Activated naive CD4-positive, alpha-beta T cell treated with anti-CD3 and anti-CD28 coated beads for 36 hours (primary cell): ENCODE measurements at places on chromosomes 2 and 18. TPM values are rescaled to one million over a fixed set of nuclear protein-coding genes. Genes with fewer than 3 reads are reported as not detected.

The FSIP2 gene
- total RNA-seq: not detected

- no peaks in the 10 kb centered on the region for H3K27me3 ChIP-seq
- H3K36me3 ChIP-seq: peaks cover 4% of the 10 kb centered on the region
- H3K27ac ChIP-seq: no peak overlapping the region
- peaks cover 29% of the 10 kb centered on the region for H3K4me1 ChIP-seq
- H3K4me3 ChIP-seq: no peak overlapping the region
- DNase-seq: no peak
Measured at GRCh38 chr2:39516347-39517101, 79.4 kb upstream of the MAP4K3 start.

- H3K36me3 ChIP-seq: no peaks in the 10 kb centered on the region
- H3K4me3 ChIP-seq: no peak overlapping the region
- H3K27me3 ChIP-seq: no peaks in the 10 kb centered on the region
- no peak overlapping the region for H3K27ac ChIP-seq
Measured at GRCh38 chr2:12618576-12618975, 98.2 kb upstream of the TRIB2 start.

- no peak overlapping the region for H3K27ac ChIP-seq
- H3K4me3 ChIP-seq: no peak overlapping the region
- H3K4me1 ChIP-seq: no peaks in the 10 kb centered on the region
- H3K27me3 ChIP-seq: no peaks in the 10 kb centered on the region
Measured at GRCh38 chr2:170997893-170998597, 69.0 kb downstream of the GORASP2 start.

GRCh38 chr2:27795868-27796277, 24.4 kb downstream of the MRPL33 start:
- no peaks in the 10 kb centered on the region for H3K27me3 ChIP-seq
- H3K4me3 ChIP-seq: no peak overlapping the region
- no peak for DNase-seq
- H3K36me3 ChIP-seq: no peaks in the 10 kb centered on the region
- no peaks in the 10 kb centered on the region for H3K4me1 ChIP-seq

The ANKRD30B gene
- not detected for total RNA-seq

- H3K27me3 ChIP-seq: no peaks in the 10 kb centered on the region
- no peaks in the 10 kb centered on the region for H3K36me3 ChIP-seq
- no peak overlapping the region for H3K4me3 ChIP-seq
- no peak overlapping the region for H3K27ac ChIP-seq
- DNase-seq: no peak
- H3K4me1 ChIP-seq: no peaks in the 10 kb centered on the region
Measured at GRCh38 chr2:185664384-185664783, 74.2 kb upstream of the FSIP2 start.

The INPP5D gene
- total RNA-seq: 51.0 TPM

- peaks cover 59% of the 10 kb centered on the region for H3K4me1 ChIP-seq
- no peak overlapping the region for H3K27ac ChIP-seq
- H3K4me3 ChIP-seq: peak overlapping the region; percentile 53
- peaks cover 7% of the 10 kb centered on the region for H3K36me3 ChIP-seq
Measured at GRCh38 chr2:73981081-73982001, 3.4 kb upstream of the TET3 start.

The MBD2 gene
- total RNA-seq: 103 TPM

The ANKMY1 gene
- 17.0 TPM for total RNA-seq

- no peaks in the 10 kb centered on the region for H3K27me3 ChIP-seq
- no peak overlapping the region for H3K27ac ChIP-seq
- H3K36me3 ChIP-seq: no peaks in the 10 kb centered on the region
- no peak overlapping the region for H3K4me3 ChIP-seq
Measured at GRCh38 chr2:204024503-204024902, 87.9 kb downstream of the ICOS start.

DNA sequence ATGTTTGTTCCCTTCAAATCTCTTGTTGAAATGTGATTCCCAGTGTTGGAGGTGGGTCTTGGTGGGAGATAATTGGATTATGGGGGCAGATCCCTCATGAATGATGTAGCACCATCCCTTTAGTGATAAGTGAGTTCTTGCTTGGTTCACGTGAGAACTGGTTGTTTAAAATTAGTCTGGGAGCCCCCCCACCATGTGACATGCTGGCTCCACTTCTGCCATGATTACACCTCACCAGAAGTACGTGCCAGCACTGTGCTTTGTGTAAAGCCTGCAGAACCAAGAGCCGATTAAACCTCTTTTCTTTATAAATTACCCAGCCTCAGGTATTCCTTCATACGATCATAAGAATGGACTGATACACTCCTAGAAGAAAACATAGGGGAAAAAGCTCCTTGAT, 10.1 kb downstream of the ABI2 start:
- no peak overlapping the region for H3K27ac ChIP-seq
- no peaks in the 10 kb centered on the region for H3K27me3 ChIP-seq
- peaks cover 2% of the 10 kb centered on the region for H3K36me3 ChIP-seq
- no peak for DNase-seq
- peaks cover 5% of the 10 kb centered on the region for H3K4me1 ChIP-seq

The CCDC68 gene
- not detected for total RNA-seq

The LYPD1 gene
- total RNA-seq: not detected

- H3K4me1 ChIP-seq: no peaks in the 10 kb centered on the region
- H3K4me3 ChIP-seq: no peak overlapping the region
- H3K27me3 ChIP-seq: no peaks in the 10 kb centered on the region
- H3K27ac ChIP-seq: no peak overlapping the region
- DNase-seq: no peak
- no peaks in the 10 kb centered on the region for H3K36me3 ChIP-seq
Measured at GRCh38 chr2:147356157-147356556, 488.7 kb upstream of the ACVR2A start.
